Sciatic nerve (tissue), 2 donors: ENCODE measurements at places on chromosomes 11 and 22.

DNA sequence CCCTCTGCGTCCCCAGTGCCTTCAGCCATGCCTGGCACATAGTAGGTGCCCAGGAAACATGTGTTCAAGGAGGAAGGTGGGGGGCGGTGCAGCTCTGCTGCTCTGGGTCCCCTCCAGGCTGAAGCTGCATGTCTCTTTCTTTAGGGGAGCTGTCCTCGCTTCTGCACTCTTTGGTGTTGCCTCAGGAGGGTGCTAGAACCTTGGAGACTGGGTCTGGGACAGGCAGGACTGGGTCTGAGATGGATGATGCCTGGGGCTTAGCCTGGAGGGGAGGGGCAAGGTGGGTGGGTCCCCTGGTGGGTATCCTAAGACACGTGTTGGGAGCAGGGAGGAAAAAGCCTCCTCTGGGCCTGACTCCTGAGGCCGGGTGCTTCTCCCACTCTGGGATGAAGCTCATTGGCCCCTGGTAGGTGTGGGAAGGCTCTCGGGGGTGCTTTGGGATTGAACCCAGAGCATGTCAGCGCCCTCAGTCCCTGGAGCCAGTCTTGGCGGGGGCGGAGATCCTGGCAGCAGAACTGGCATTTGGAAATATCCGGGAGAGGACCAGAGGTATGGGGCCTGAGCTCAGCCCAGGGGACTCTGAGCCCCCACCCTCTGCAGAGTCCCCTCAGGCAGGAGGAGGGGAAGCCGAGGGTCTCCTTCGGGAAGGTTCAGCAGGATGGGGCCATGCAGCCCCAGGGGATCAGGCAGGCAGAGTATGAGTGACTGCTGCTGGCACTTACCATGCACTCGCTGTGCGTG lies 6.7 kb upstream of the GSTP1 start:
- no peak for DNase-seq

- DNase-seq = no peak
Measured at GRCh38 chr22:39252461-39253434, 8.0 kb upstream of the PDGFB start.

GRCh38 chr11:2550606-2550970 lies 105.8 kb downstream of the KCNQ1 start:
- peak; percentile 43 for DNase-seq

- peak; percentile 41 for DNase-seq
Measured at GRCh38 chr22:23603266-23603665, 23.2 kb upstream of the IGLL1 start.

DNA sequence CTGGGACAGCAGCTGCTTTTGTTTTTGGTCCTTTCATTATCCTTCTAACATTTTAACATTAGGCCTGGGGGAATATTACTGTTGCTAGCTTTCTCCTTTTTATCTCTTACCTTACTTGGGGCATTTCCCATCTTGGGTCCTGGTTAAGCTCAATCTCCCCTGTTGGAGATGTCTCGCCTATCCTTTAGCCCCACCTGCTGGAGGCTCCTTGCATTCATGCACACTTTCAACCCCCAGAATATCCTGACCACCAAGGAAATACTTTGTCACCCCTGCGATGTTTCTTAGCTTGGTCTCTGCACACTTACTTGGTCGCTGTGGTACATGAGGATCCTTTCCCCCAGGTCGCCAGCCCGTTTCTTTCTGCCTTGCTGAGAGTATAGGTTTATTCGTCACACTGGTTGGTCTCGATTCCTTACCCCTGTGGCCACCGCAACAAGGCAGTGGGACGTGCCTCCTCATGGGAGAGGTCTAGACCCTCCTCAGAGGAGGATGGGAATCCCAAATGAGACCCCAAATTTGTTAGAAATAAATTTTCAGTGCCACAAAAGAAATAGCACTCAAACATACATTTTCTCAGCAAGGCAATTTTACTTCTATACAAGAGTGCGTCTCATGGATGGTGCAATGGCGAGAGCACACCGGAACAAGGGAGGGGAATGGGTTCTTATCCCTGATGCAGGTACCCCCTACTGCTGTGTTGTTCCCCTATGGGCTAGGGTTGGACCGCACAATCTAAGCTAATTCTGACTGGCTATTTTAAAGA lies 5.4 kb upstream of the TXN2 start:
- DNase-seq = no peak

- DNase-seq = no peak
Measured at GRCh38 chr11:47408598-47409439, 429 bp downstream of the SLC39A13 start.

DNA sequence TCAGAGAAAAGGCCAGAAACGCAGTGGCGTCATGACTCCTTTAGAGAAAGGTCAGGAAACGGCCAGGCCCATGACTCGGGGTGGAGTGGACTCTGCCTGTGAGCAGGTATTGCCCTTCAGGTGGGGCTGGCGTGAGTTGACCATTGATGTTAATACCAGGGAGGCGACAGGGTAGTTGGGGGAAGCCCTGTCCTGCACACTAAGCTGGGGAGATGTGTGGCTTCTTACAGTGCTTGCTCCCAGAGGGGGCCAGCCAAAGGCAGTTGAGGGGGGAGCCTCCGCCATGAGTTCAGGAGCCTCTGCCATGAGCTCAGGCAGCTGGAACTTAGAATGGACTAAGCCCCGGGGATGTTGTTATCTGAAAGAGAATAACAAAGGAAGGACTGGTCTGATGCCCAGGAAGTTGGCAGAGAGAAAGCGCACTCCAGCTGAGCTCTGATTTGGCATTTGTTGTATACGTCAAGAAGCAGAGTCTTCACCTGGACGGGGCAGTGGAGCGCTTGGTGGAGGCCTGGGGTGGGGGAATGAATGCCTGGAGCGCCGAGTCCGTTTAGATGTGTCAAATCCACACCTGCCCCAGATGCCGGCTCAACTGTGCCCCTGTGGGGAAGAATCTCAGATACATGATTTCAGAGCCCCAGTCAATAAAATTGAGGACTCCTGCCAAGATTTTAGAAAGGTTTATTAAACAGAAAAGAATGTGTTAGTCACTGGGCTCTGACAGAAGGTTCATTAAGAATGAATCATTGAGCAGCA lies 222.5 kb downstream of the TBC1D22A start:
- DNase-seq = peak; percentile 47

GRCh38 chr11:101444851-101445250 lies 139.0 kb downstream of the TRPC6 start:
- no peak for DNase-seq

GRCh38 chr11:91947215-91947820 lies 277.3 kb upstream of the FAT3 start:
- no peak for DNase-seq
